Stimulated activated CD4-positive, alpha-beta T cell treated with anti-CD3 and anti-CD28 coated beads, TNF-alpha, amount 100 ng/mL, for 48 hours (primary cell): ENCODE measurements at places on chromosomes 1 and 21.

- no peak for DNase-seq
These were observed 39.5 kb downstream of the ACOT7 start for GRCh38 chr1:6353955-6354658.

DNA sequence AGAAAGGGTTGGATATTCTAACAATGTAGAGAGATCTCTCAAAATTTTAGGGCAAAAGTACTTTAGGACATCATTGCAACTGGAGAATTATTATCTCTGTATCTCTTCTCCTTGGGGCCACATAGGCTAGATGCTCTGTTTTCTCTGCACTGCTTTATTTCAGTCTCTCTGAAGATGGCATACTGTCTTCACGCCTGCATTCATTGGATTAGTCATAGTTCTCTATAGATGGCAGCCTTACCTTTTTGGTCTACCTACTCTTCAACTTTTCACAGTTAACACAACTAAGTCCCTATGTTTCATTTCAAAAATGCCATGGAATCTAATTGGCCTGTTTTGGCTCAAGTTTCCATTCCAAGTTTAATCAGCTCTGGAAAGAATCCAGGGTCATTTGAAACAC lies 1623.3 kb upstream of the B3GALT2 start:
- DNase-seq, result no peak

- no peak for DNase-seq
These were observed 66.5 kb upstream of the GADD45A start for GRCh38 chr1:67618285-67619018.

GRCh38 chr1:42280821-42281220 lies 54.2 kb downstream of the FOXJ3 start:
- no peak for DNase-seq

DNA sequence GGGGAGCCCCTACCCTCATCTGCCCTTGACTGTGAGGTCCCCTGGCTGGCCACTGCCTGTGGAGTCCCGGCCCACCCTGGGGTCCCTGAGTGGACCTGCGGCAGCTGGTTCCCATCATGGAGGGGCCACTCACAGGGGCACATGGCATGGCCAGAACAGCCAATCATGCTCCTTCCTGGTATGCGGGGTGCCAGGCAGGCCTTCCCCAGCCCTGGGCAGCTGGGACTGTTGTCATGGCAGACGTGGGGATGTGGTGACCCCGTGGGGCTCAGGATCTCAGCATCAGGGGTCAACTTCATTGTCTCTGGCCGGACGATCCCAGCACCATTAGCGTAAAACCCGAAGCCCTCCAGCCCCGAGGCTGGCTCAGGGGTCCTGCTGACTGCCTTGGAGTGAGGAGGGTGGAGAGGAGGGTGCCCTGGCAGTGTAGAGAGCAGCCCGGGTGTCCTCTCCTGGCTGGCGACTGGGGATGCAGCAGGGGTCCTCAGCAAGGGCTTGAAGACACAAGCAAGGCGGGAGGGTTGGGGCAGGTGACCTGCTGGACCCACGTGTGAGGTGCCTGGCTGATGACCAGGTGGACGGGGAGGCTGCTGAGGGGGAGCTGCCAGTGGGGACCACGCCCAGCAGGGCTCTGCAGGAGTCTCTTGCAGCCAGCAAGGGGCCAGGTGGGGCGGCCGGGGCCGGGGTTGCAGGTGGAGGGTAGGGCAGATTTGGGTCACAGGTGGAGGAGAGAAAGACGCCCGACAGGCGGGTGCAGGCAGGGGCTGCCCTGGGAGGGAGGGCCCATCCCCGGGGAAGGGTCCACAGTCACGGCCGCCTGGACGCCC lies 45.1 kb downstream of the TRIM11 start:
- no peak for DNase-seq

- DNase-seq, result no peak
These were observed 9.6 kb upstream of the LRP8 start for GRCh38 chr1:53337499-53337898.
